ENCODE measurements at places on chromosomes 12 and 14. TPM values are rescaled to one million over a fixed set of nuclear protein-coding genes. Genes with fewer than 3 reads are reported as not detected.

The CFAP251 gene
- total RNA-seq = 0.70 TPM

The SLC38A4 gene
- 0.26 TPM for total RNA-seq

The NXPH4 gene
- 1.5 TPM for total RNA-seq

The FAIM2 gene
- total RNA-seq = 0.67 TPM

The RNFT2 gene
- total RNA-seq = 11.5 TPM

The SLC17A8 gene
- not detected for total RNA-seq

The KRT77 gene
- not detected for total RNA-seq
